ENCODE measurements at places on chromosomes 16 and 17.

DNA sequence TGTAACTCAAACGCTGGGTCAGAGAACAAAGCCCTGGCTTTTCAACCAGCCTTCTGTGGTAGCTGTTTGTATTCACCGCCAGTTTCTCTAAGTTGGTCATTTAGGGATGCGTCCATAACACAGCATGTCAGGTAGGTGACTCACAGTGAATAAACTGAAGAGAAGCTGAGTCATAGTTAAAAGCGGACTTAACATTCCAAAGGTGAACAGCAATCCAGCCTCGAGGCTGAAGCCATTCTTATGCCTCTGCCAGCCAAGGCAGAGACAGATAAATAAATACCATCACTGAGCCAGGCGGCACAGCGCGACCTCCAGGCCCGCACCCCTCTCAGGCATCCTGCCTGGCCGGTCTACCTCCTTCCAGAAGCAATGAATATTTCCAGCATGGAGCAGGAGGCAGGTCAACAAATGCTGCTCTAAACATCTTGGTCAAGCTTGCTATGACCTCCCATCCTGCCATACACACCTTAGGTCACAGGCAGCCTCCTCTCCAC, 12.4 kb upstream of the CACNG4 start:
- no peak for DNase-seq

GRCh38 chr16:24609740-24610415, 70.5 kb downstream of the RBBP6 start:
- no peak for DNase-seq

- no peak for DNase-seq
Measured at GRCh38 chr16:11759163-11759834, 16.6 kb upstream of the TXNDC11 start.

DNA sequence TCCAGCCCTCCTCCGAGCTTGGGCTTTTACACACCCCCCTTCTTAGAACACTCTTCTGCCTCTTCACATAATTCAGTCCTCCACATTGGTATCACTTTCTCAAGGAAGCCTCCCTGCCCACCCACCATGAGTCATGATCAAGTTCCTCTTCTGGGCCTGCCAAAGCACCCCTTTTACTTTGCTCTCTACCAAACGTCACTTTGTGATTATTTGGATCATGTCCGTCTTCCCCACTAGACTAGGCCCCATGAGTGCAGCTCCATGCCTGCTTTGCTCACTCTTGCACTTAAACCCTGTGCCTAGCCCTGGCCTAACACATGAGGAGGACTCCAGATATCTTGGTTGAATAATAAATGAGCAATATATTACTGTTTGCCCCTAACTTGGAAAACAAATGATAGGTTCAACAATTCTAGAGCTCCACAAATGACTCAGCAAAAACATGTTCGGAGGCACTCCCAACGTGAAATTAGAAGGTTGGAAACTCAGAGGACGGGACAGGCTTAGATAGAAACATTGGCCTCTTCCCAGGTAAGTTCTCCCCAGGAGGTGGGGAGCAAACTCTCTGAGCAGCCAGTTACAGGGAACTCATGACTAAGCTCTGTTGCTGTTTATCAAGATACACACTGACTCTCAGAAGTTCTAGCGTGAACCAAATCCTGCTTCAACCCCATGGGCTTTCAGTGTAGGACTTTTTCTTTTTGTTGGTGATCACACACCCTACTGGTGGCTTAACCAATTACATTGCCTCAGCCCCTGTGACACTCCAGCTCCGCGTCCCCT, 28.3 kb downstream of the G6PC1 start:
- DNase-seq, result peak; percentile 1

DNA sequence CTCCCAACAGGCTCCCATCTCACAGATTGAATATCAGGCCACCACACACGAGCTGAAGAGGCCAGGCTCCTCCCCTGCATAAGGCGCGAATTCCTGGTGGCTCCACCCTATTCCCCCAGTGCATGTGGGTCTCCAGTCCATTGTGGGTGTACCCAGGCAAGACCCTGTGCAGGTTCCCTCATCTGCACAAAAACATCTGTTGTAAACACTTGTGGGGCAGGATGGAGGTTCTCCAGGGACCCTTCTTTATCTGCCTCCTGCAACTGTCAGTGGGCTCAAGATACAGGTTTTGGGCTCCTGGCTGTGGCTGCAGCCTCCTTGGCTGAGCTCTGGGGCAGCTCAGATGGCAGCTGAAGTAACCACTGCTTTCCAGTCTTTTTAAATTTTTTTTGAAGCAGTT, 17.6 kb upstream of the LGALS9 start:
- no peak for DNase-seq

DNA sequence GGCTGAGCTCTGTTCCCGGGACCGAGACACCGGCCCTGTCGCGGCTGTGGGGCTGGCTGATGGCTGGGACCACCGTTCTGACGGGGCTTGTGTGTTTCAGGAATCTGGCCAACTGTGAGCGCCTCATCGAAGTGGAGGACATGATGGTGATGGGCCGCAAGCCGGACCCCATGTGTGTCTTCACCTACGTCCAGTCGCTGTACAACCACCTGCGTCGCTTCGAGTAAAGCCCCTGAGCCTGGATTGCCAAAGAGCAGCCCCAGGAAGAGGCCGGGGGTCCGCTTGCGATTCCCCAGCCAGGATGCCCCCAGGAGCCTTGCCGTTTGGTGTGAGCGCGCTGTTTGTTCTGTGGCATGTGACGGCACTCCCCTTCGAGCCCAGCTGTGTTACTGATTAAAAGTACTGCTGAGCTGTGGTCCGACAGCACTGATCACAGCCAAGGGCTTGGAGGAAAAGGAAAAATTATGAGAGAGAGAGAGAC, 23.0 kb downstream of the SMTNL2 start:
- no peak for DNase-seq

DNA sequence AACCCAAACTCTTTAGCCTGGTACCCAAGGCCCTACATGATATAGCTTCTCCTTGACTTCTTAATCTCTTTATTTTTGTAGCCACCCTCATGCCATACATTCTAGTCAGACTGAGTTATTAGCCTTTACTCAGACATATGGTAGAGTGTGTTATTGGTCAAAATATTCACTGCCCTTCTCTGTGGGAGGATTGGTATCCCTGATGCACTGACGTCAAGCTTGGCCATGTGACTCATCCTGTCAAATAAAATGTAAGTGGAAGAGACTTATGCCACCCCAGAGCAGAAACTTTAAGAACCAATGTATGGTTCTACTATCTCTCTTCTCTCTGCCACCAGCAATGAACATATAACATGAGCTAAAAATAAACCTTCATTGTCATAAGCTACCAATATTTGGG, 12.2 kb upstream of the BEAN1 start:
- DNase-seq, result no peak

DNA sequence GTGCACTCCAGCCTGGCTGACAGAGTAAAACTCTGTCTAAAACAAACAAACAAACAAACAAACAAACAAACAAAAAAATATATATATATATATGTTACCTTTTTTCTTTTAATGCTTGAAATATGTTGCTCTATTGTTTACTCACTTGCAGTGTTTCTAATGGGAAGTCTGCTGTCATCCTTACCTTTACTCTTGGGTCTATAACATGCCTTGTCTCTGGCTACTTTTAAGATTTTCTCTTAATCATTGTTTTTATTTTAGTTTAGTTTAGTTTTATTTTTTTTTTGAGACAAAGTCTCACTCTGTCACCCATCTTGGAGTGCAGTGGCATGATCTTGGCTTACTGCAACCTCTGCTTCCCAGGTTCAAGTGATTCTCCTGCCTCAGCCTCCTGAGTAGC, 16.1 kb upstream of the TNRC6A start:
- DNase-seq, result no peak

DNA sequence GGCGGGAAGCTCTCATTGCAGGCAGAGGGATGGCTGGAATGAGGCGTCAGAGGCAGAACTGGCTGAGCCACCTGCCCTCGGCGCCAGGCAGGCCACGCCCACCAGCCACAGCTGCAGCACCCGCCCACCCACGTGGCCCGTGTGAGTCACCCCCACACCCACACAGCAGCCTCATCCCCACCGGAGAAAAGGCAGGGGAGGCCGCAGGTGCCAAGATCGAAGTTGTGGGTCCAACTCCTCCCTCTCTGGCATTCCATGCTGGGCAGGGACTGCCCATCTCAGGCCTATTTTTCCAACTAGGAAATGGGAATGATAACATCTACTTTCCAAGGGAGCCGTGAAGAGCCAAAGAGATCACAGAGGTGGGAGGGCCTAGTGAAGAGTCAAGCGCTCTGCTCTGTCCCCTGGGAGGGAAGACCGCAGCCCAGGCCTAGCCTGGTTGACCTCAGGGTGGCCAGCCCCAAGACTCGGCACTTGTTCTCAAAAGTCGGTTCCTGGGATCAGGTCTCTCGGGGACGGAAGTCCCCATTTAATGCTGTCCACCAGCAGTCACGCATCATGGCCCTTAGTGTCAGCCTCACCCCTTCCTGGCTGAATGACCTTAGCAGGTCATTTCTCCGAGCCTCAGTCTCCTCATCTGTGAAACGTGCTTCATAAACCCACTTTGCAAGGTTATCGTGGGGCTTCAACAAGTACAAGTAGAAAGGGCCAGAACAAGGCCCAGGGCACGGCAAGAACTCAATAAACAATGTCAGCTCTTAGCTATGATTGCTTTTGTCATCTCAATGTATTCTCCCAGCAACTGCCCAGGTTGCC, at the start of gene TRPV3:
TRPV3 (minus strand) TSS at position 45 of the 816 bp plus-strand sequence. CDS start 2,962 bp downstream, outside the sequence.
- peak; percentile 78 for DNase-seq

GRCh38 chr17:55730808-55731207, 8.1 kb upstream of the TMEM100 start:
- DNase-seq, result no peak

DNA sequence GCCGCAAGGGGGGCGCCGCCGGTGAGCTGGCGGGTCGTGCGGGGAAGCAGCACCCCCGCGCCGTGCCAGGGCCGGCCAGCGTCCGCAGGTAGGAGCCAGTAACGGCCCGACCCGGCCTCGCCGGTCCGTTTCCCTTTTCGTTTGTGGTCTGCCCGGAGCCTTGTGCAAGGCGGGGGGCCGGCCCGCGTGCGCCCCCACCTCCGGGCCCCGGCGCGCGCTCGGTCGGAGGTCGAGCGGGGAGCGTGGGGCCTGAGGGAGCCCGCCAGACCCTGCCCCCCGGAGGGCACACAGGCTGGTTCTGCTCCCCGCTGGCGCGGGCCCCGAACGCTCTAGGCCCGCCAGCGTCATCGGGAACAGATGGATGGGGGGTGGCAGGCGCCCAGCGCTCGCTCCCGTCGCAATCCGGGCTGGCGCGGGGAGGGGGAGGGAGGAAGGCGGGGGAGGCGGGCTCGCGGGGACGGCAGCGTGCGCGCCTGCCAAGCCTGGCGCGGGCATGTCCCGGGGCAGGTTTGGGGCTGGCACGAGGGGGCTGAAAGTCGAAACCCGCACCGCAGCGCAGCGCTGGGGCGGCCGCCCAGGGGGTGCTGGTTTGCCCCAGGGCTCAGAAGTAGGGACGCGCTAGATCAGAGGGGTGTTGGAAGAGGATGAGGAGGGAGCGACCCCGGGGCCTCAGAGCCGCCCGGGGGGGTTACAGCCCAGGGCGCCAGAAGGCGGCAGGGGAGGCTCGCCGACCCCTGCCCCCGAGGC, 1.5 kb upstream of the GSE1 start:
- peak; percentile 42 for DNase-seq

DNA sequence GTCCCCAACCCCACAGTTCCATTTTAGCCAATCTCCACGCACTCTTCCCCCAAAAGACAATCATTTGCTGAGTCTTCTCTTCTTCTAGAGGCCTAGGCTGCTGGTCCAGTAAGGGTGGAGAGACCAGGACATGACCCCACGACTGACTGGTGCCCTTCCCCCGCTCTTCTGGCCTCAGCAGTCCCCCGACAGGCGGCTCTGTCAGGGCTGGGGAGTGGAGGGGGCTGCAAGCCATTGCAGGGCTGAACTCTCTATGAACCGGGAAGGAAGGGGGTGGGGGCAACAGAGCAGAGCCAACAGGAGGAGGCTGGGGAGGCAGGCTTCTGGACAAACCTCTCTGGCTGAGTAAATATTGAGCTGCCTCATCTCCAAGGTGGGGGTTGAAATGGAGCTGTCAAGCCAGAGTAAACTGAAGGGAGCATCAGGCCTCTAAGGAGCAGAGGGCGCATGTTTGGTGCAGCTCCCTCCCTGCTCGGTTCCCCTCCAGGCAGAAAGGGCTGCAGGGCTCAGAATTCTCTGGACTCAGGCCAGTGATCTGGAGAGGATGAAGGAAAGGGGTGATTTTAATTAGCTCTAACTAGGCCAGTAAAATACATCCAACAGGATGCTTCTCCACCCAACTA, 8.7 kb downstream of the HOXB1 start:
- DNase-seq, result no peak

DNA sequence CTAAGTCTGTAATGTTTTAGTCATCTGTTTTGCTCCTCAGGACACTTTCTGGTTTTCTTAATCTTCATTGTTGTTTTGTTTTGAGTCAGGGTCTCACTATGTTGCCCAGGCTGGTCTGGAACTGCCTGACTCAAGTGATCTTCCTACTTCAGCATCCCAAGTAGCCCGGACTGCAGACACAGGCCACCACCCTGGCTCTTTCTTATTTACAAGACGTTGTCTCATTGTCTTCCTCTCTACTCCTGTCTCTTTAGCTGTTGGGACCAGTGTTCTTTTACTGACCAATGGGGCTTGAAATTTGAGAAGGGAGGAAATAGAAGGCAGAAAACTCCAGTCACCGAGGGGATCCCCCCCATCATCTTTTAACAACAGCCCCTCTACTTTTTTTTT, 1.2 kb downstream of the SCPEP1 start:
- no peak for DNase-seq

GRCh38 chr16:4911970-4912386, 25.0 kb downstream of the PPL start:
- DNase-seq, result no peak

- peak; percentile 47 for DNase-seq
Measured at GRCh38 chr17:65027305-65027704, 29.2 kb downstream of the GNA13 start.

- no peak for DNase-seq
Measured at GRCh38 chr17:32828822-32829221, 48.1 kb downstream of the MYO1D start.

GRCh38 chr17:78677303-78678221, 100.4 kb upstream of the DNAH17 start:
- no peak for DNase-seq

- DNase-seq, result no peak
Measured at GRCh38 chr17:80510132-80510531, 33.7 kb upstream of the NPTX1 start.

GRCh38 chr16:64440005-64440404, 681.9 kb downstream of the CDH11 start:
- no peak for DNase-seq

- no peak for DNase-seq
Measured at GRCh38 chr16:68470461-68471150, 22.3 kb upstream of the SMPD3 start.

GRCh38 chr17:37174205-37174604, 201.6 kb upstream of the C17orf78 start:
- no peak for DNase-seq

- no peak for DNase-seq
Measured at GRCh38 chr16:74773446-74774222, 986 bp downstream of the FA2H start.

- DNase-seq, result no peak
Measured at GRCh38 chr17:50661795-50662391, 27.2 kb downstream of the ABCC3 start.

- DNase-seq, result no peak
Measured at GRCh38 chr16:19005561-19006445, 22.1 kb downstream of the TMC7 start.
